ENCODE measurements at places on chromosomes 7 and 10.

- DNase-seq = no peak
These were observed 16.1 kb upstream of the PCLO start for GRCh38 chr7:83178796-83179195.

GRCh38 chr7:47298636-47299035 lies 283.3 kb downstream of the TNS3 start:
- no peak for DNase-seq

- peak; percentile 48 for DNase-seq
These were observed 14.2 kb downstream of the SKAP2 start for GRCh38 chr7:26850193-26850651.

GRCh38 chr7:20216406-20217036 lies 663 bp downstream of the MACC1 start:
- no peak for DNase-seq

- no peak for DNase-seq
These were observed 42.1 kb downstream of the NOD1 start for GRCh38 chr7:30436518-30436917.

- no peak for DNase-seq
These were observed 5.3 kb upstream of the LOXL4 start for GRCh38 chr10:98273057-98273850.

DNA sequence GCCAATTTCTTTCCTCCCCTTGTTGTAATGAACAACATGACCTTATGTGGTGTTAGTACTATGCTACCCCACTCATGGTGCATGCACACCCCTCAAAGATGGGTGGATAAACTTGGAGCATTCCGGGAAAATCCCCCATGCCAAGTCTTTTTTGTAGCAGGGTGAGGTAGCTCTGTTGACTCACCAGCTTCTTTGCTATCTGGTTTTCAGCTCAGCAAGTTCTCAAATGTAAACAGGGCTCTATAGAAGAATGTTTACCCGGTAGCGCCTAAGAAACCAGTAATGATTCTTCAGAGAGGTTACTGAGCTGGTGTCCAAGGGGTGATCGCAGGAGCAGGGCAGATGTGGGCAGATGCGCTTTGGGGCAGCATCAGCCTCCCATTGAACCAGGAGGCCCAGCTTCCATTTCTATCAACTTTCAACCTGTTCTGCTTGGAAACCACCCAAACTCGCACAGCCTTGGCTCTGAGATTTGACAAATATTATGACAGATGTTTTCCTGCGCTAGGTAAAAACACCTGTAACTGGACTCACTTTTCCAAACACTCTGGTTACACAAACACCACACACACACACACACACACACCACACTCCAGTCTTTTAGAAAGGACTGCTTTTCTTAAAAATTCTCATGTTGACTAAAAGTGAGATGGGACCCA lies 87.8 kb downstream of the ZRANB1 start:
- peak; percentile 16 for DNase-seq

DNA sequence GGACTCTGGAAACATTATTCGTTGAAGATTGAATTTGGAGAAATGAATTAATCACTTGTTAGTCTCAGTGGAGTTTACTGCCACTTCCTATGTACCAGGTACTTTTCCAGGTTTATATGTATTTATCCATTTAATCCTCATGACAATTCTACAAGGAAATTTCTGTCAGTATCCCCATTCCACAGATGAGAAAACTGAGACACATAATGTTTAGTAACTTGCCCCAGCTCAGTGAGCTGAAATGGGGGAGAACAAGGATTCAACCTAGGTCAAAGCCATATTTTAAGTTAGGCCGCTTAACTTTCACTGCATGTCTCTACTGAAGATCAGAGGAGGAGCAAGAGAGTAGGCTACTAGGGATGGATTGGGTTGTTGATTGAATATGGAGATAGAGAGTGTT lies 4.6 kb upstream of the SCIN start:
- no peak for DNase-seq

GRCh38 chr10:7405637-7406036 lies 5.2 kb downstream of the SFMBT2 start:
- peak; percentile 4 for DNase-seq

DNA sequence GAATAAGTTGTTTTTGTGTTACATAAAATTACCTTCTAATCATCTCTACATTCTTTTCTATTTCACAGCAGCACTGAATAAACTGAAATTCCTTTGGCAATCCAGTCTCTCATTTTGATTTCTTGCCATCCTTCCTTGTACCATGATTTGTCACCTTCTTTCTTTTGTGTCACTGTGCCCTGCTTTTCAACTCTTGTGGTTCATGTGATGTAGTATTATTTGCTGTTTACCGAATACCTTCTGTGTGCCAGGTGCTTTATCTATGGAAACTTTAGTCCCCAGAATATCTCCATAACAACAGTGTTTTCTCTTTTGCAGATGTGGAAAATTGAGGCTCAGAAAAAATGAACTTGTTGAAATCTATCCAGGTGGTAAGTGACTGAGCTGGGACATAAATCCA lies 220.3 kb downstream of the STK31 start:
- no peak for DNase-seq
